NCI-H1105 treated with DMSO at 0.1 percent for 48 hours (cell line): ENCODE measurements at places on chromosomes 6 and 20.

DNA sequence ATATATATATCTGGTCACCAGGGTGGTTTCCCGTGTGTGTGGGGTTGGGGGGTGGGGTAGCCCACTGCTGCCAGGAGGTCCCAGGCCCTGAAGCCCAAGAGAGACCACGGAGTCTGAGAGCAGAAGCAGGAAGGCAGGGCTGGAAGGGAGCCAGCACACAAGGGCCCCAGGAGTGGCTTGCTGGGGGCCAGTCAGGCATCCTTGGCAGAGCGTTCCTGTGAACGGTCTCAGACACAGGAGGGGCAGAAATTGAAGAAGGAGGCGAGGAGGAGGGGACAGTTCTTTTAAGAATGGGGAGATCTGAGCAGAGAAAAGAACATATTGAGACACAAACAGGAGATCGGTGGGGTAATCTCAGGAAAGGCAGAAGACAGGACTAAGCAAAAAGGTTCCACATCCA, 1.9 kb upstream of the EBF4 start:
- no peak for DNase-seq

DNA sequence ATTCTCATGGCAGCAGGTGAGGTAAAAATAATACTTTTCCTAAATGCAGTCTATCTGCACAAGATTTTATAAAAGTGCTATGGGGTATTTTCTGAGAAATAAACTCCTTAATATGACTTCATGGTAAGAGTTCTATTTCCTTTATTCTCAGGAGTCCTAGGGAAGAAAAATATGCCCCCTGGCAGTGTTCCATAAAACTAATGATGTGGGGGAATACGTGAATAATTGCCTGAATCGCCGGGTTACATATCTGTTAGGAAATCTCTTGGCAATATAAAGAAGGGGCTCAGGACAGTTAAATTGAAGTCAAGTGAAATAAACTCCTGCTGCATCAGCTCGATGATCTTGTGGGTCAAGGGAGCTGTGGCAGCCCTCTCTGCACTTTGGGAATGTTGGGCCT, 229.7 kb downstream of the MAFB start:
- DNase-seq, result no peak

- DNase-seq, result no peak
These were observed 39.8 kb upstream of the TAGAP start for GRCh38 chr6:159084493-159085091.

DNA sequence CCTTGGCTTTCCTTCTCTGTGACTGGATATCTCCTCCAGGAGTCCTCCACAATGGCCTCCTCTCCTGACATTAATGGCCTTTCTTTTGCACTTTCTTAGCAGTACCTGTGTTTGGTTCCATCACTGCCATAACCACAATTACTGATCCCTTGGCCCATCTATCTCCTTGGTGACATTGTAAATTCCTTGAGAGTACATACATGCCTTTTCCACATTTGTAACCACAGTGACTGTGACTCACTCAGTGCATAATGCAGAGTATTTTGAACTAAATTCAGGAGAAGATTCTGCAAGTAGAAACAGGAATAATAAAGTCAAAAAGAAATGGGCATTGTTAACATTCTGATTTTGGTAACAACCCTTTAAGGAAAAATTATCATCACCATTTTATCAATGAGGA, 197.2 kb upstream of the SOX4 start:
- DNase-seq, result no peak

GRCh38 chr6:170289180-170289931, 1.5 kb downstream of the DLL1 start:
- peak; percentile 37 for DNase-seq

GRCh38 chr20:39025883-39026282, 63.7 kb downstream of the DHX35 start:
- DNase-seq, result no peak

DNA sequence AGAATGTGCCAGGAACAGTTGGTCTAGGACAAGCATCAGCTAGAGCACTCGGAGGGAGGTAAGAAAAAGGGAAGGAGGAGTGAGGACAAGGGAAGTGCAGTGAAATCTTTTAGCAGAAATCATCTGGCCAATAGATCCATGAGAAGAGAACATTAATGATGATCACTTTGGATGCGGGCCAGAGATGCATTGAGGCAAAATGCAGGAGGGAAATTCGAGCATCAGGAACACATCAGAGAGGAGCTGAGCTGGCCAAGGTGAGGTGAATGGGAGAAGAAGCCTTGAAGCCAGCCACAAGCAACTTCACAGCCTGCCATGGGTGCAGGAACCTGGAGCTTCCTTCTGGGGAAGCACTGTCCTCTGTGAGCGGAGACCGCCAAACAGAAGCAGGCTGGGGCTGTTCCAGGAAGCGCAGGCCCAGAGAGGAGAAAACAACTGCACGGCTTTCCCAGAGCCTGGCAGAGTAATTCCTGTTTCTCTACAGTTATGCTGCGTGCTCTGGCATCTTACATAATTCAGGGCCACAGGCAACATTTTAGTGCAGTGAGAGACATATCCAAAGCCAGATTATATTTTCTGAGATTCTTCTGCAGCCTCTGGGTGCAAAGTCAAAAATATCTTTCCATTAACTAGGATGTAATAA, 143.8 kb downstream of the F13A1 start:
- no peak for DNase-seq

DNA sequence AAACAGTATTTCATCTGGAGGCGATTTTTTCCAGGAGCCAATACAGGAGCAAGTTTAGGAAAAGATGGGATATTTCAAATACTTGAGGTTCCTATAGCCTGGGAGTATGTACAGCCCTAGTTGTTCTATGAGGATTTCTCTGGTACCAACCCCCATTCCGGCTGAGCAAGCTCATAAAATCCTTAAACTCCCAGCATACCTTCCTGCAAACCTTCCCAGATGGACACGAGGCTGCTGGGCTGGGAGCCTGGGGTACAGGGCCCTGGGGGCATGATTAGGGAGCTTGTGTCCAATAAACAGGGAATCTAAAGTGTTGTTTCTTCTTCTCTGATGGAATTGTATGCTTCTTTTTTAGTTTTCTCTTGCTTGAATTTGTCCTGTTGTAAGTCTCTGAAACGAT, 1.5 kb downstream of the PRRC2A start:
- DNase-seq, result no peak

- DNase-seq, result peak; percentile 91
These were observed 151.8 kb downstream of the FOXC1 start for GRCh38 chr6:1761477-1761877.

DNA sequence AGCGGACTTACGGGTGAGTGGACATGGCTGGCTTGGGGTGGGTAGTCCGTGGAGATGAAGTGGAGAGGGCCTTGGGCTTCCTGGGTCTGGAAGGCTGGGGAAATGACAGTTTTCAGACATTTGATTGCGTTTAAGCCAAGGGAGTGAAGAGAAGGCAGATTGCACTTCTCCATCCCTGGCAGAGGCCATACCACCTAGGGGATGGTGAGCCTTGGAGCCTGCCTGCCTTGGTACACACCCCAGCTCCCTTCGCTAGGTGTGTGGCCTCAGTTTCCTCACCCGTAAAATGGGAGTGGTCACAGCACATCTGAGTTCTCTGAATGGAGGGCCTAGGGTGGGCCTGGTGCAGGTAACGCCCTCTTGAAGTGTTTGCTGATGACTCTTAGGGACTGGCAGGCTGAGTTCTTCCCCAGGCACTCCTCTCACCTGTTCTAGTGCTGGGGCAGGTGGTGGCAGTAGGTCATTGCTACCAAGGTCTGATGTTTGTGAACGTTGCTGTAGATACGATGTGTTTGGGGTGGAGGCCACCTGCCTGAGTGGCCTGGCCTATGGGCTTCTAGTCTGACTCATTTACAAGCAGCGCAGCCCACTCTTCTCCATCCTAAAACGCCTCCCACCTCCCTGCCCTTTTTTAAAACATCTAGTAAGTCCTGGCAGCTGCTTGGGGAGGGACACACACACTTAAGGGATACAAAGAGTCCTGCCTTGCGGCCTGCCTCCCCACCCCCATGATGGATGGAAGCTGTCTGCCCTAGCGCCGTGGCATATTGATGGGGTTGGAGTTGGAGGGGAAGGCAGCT, 2.3 kb downstream of the RBM38 start:
- no peak for DNase-seq

GRCh38 chr6:158647501-158647900, 2.4 kb upstream of the SYTL3 start:
- DNase-seq, result peak; percentile 64

GRCh38 chr6:72525821-72526510, 95.9 kb upstream of the KCNQ5 start:
- DNase-seq, result no peak

DNA sequence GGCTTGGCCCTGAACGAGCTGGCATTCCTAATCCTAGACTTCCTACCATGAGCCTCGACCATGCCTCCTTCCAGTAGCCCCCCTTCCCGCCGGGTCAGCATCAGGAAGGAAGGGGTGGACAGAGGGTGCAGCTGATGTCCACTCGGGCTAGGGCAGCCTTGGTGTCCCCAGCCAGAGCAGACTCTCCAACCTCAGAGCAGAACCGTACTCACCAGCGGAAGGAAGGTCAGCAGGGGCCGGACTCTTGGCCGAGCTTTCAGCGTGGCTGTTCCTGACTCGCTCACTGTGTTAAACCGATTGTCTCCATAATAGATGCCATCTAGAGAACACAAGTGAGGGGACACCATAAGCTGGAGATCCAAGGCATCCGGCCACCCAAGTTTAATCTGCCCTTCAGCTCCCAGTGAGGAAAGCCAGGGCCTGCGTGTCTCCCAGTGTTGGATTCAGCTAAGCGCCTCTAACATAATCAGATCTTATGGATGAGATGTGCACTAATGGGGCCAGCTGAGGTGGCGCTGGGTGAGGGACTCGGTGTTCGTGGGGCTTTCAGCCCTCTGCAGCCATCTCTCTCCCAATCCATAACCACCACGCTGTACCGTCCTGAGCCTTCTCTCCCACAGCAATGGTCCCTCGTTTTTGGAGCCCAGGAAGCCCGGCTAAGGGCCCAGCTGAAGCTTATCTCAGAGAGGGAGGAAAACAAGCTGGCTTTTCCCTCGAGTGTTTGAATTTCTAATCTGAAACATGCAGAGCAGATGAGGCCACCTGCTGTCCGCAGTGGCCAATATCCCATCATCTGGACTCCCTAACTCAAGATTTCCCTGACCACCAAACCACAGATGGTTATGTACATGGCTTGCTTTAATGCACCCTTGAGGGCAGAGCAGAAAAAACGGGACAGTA, 13.7 kb downstream of the C6orf132 start:
- DNase-seq, result no peak

DNA sequence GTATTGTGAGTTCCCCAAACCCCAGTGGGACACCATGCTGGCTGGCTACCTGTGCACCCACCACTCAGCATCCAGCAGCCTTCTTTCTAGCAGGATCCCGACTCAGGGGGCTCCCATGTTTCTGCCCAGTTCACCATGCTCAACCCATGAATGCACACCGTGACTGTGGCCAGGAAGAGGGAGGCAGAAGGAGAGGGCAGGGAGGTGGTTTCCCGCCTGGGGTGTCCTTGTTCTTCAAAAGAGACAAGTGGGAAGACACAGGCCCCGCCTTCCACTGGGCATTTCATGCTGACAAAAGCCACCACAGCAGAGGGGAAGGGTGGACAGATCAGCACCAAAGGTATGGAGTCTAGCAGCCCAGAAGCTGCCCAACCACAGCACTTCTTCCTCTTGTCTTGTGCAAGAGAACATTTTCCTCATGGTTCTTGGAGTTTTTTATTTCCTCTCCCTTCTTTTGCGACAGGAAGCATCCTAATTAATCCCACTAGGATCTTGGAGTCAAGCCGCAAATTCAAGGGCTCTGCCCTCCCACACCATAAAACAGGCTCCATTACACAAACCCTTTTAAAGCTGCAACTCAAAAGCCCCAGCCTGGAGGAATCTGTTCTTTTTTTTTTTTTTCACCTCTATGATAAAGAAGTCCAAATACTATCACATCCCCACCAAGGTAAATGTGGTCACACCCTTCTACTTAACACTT, 13.5 kb upstream of the ANKRD60 start:
- DNase-seq, result no peak

DNA sequence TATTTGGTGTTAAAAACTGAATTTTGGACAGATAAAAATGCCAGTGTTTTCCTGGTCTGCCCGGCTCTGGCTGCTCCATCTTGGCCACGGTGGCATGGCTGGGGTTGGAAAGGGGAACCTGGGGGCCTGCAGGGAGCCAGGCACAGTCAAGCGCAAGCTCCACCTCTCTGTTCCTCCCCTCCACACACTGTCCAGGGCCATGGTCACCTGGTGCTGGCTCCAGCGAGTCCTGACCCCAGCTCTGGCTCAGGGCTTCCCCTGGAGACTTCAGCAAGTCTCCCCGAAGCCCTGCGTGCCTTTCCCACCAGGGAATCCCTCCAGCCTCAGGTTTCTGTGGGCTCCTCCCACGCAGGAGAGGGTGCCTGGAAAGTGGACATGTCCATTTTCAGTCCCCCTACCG, 298.5 kb downstream of the QKI start:
- no peak for DNase-seq

- no peak for DNase-seq
These were observed 175.7 kb downstream of the ALDH8A1 start for GRCh38 chr6:134774201-134774638.

DNA sequence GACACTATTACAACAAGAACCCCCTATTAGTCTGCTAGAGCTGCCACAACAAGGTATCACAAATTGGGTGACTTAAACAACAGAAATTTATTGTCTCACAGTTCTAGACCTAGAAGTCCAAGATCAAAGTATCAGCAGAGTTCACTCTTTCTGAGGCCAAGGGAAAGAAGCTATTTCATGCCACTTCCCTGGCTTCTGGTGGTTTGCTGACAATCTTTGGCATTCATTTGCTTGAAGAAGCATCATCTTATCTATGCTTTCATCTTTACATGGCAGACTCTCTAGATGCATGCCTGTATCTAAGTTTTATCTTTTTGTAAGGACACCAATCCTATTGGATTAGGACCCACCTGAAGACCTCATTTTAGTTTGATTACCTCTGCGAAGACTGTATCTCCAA, 296.8 kb upstream of the MARCKS start:
- no peak for DNase-seq

DNA sequence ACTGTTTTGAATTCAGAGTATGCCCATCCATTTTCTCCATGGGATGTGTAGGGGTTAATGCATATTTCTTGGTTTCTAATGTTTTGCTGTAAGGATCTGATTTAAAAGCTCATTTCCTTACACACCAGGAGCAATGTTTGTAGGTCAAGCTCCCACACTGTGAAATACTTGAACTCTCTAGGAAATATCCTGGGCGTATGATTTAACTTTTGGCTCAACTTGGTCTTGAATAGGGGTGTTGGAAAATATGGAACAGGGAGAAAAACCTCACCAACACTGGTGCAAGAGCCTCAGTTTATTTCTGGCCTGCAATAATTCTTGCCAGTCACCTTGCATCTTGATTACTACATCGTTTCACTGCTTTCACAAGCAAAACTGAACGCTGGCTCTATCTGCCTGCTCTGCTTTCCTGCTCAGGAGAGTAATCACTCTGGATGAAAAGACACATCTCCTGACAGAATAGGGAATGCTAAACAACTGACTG, 25.1 kb upstream of the RFPL4B start:
- no peak for DNase-seq

GRCh38 chr20:10595985-10596384, 77.8 kb downstream of the JAG1 start:
- DNase-seq, result no peak

- DNase-seq, result no peak
These were observed 191.5 kb downstream of the DLL1 start for GRCh38 chr6:170099387-170099786.
